ENCODE measurements at places on chromosomes 2 and 18.

- DNase-seq = no peak
Measured at GRCh38 chr2:241673797-241674725, 12.6 kb downstream of the DTYMK start.

DNA sequence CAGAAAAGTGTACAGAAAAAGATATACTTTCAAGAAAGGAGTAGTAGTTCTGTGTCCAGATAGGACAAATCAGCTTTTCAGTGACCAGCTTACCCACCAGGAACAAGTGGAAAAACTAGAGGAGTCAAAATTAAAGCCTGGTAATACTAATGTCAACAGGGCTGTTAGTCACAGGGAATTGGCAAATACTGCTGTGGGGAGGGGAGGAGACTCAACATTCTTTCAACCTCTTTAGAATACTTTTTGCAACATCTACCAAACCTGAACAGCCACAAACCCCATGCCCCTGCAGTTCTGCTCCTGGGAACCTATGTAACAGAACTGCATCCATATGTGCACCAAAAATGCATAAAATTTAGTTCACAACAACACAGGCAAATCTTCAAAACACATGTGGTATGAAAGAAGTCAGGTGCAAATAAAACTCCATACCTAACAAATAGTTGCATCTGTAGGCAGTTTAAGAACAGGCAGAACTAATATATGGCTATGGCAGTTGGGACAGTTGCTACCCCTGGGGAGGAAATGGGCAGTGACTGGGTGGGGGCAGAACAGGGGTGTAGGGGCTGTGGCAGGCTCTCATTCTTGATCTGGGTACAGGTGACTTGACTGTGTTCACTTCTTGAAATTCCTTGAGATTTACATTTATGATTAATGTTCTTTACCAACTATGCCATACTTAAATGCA is 9.7 kb downstream of the CMPK2 start:
- DNase-seq = no peak

DNA sequence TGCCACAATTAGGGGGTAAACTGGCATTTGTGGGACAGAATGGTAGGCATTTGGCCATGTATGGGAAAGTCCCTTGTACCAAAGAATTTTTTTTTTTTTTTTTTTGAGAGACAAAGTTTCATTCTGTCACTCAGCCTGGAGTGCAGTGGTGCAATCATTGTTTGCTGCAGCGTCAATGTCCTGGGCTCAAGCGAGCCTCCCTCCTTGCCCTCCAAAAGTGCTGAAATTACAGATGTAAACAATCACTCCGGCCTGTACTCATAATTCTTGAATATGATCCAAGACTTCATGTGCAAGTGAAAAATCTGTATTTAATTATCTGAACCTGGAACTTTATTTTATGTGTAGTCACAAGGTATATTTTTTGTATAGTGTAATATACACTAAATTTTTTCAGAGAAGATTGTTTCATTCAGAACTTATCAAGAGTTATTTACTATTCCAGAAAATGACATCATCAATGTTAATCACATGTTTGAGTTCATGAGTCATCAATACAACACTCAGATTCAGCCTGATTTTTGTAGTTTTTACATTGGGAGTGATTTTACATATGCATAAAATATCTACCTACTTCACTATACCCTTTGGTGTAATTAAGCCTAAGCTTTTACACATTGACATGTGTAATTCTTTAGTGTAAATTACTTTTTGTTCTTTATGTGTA is 138.7 kb upstream of the L3MBTL4 start:
- DNase-seq = no peak

DNA sequence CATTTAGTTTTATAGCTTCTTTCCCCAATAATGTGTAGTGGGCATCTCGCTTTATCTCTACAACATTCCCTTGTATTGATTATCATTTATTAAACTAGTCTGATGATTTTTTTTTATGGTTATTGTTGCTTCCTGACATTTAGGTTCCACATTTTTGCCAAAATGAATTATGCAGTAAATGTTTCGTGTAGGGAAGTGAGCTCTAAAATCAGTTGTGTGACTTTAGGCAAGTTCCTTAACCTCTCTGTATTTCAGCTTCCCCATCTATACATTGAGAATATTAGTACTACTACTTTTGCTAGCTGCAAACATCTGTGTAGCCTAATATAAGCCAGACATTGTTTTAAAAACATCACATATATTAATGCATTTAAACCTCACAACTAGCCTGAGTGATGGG is 22.9 kb downstream of the SOCS6 start:
- no peak for DNase-seq

DNA sequence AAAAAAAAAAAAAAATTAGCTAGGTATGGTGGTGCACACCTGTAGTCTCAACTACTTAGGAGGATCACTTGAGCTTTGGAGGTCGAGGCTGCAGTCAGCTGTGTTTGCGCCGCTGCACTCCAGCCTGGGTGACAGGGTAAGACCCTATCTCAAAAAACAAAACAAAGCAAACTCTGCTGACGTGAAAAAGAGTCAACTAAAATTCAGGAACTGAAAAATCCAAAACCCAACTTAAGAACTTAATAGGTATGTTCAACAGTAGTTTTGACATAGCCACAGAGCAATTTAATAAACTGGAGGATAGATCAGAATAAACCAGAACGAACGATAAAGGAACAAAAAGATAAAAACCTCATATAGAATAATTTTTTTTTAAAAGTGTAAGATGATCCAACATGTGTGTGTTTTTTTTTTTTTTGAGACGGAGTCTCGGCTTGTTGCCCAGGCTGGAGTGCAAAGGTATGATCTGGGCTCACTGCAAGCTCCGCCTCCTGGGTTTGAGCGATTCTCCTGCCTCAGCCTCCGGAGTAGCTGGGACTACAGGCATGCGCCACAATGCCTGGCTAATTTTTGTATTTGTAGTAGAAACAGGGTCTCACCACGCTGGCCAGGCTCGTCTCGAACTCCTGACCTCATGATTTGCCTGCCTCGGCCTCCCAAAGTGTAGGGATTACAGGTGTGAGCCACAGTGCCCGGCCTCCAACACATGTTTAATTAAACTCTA is 4.3 kb upstream of the ZNF236 start:
- DNase-seq = no peak

DNA sequence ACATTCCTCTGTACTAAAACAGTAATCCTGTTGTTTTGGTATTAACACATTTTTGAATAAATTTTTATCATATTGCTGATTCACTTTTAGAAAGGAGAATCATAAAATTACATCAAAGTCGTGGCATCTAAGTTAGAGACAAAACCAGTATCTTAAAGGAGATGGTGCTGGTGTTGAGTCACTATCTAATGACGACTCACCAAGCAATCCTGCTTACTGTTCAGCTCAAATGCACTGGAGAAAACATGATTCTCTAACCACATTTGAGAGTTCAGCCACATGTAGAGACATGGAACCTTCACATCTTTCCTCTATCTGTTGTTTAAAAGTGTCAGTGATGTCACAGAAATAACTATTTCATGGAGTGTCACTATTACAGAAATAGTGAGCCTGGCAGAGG is 473.8 kb downstream of the TGIF1 start:
- no peak for DNase-seq

DNA sequence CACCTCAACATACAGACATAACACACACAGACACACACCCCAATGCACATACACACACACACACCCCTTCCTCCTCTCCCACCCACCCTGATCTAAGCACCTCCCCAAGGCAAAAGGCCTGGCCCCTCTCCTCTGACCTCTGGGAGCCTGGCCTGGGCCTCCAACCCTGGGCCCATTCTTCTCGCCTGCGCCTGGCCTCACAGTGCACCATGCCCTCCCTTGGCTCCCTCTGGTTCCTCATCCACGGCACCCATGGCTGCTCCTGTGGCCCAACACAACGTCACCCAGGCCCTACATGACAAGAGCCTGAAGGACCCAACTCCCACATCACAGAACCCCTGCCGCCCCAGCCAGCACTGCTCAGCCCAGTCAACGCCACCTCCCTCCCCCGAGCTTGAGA is 281.3 kb downstream of the CELF4 start:
- no peak for DNase-seq

GRCh38 chr2:127235082-127235702 is 15.1 kb upstream of the CYP27C1 start:
- no peak for DNase-seq

- DNase-seq = no peak
Measured at GRCh38 chr2:99819766-99820165, 322.6 kb downstream of the AFF3 start.

DNA sequence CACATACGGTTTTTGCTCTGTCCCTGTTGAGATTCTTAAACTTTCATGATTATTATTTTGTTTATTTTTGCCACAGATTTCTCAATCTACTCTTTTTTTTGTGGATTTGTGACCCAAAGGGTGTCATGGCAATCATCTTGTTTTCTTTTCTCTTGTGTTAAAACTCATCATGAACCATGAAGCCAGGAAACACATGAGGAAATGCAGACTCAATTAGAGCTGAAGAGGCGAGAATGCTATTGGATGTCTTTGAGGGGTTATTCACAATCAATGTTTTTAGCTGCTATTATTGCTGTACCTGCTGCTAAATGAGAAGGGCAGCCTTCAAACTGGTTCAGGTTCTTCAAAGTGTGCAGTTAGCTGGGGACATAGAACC is 99.5 kb upstream of the MMADHC start:
- DNase-seq = no peak

DNA sequence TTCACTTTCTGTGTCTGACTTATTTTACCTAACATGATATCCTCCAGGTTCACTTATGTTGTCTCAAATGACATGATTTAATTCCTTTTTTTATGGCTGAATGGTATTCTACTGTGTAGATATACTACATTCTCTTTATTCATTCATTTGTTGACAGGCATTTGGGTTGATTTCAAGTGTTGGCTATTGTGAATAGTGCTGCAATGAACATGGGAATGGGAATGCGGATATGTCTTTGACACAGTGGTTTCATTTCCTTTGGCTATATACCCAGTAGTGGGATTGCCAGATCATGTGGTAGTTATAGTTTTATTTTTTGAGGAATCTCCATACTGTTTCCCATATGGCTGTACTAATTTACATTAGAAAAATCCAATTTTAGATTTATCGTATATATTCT is 195.4 kb upstream of the KLHL14 start:
- DNase-seq = no peak

- no peak for DNase-seq
Measured at GRCh38 chr18:5909125-5909524, 13.8 kb upstream of the TMEM200C start.

DNA sequence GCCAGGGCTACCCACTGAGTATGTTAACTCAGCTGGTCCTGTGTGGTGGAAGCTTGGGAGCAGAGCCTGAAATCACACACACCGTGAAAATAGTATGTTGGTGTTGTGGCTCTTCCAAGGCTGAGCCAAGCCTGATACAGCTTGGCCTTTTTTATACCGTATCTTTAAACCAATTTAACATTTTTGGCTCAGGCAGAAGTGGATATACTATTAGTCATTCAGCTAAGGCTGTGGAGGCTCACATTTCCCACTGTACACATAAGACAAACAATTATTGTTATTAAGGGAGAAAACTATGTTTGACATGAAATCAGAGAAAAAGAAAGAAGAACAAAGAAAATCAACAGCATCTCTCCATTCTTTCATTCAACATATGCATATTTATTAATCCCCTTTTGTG is 159.0 kb downstream of the BCL11A start:
- no peak for DNase-seq

- no peak for DNase-seq
Measured at GRCh38 chr2:119710281-119710680, 31.3 kb downstream of the TMEM177 start.

- DNase-seq = no peak
Measured at GRCh38 chr2:62784341-62784740, 78.8 kb downstream of the EHBP1 start.

DNA sequence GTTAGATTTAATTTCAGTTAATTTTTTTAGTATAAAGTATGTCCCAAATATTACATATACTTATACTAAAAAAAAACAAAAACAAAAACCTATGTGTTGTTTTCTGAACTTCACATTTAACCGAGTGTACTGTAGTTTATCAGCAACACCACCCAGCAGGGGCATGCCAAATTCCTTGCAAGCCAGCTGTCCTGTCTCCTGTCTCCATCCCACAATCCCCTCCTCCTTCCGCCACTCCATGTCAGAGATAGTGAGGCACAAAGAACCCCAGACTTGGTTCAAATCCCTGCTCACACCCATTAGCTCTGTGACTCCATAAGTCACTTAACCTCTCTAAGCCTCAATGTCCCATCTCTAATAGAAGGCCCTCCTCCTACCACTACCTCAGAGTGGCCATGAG is 9.4 kb downstream of the CHST10 start:
- DNase-seq = no peak

- no peak for DNase-seq
Measured at GRCh38 chr2:209648714-209649113, 122.9 kb upstream of the UNC80 start.

DNA sequence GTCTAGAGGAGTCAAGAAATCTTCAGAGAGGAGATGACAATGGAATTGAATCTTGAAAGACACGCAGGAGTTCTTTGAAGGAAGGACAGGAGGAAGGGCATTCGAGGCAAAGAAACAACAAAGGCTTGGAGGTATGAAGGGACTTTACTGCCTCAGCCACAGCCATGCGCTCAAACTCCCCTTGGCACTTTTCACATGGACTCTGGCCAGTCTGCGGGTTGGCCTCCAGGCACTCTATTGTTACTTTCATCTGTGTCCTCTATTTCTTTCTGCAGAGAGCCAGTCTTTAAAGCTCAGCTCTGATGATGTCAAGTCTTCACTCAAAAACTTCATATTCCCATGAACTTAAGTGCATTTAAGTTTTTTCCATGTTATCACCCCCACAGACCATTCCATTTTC is 95.4 kb downstream of the ZAP70 start:
- no peak for DNase-seq

- DNase-seq = no peak
Measured at GRCh38 chr2:237875256-237876060, 16.0 kb downstream of the RAMP1 start.

- DNase-seq = no peak
Measured at GRCh38 chr18:3345452-3345851, 83.5 kb downstream of the MYL12B start.

GRCh38 chr18:11991021-11991795 is 9.9 kb downstream of the IMPA2 start:
- no peak for DNase-seq

- no peak for DNase-seq
Measured at GRCh38 chr2:236694146-236694888, 124.7 kb downstream of the ACKR3 start.
